SIG-M5 (cell line): ENCODE measurements at places on chromosomes 5 and 9.

- no peak for DNase-seq
Measured at GRCh38 chr5:170648541-170648940, 135.0 kb upstream of the GABRP start.

DNA sequence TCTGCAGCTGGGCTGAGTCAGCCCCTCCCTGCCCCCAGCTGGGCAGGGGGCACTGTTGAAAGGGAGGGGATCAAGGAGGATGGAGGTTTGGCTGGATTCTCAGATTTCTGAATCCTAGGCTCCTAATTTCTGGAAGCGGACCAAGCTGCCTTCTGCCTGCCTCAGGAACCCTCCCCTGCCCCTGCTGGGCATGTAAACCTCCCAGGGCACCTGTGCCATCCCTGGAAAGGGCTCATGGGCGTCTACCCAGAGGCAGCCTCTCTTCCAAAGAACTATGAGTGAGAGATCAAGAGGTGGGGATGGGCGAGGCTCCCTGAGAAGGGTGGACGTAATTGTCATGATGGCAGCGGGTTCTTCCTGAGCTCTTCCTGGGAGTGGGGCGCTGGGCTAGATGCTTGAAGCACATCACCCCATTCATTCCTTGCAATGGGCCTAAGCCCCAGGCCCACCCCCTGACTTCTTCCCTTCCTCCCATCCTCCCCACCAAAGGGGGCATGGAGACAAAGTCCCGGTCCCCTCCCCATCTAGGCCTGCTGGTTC, 21.6 kb downstream of the CSF1R start:
- no peak for DNase-seq

GRCh38 chr9:124482431-124483031, 24.7 kb downstream of the NR5A1 start:
- no peak for DNase-seq

GRCh38 chr5:154238776-154239481, 48.4 kb downstream of the GALNT10 start:
- DNase-seq: no peak

GRCh38 chr5:91586232-91586631, 203.1 kb upstream of the ARRDC3 start:
- DNase-seq: no peak
